ENCODE measurements at places on chromosomes 7 and 10.
A peak's percentile ranks its signal among the peaks of the same experiment; 100 is the strongest.

GRCh38 chr7:73812996-73813395 is 17.8 kb upstream of the CLDN4 start:
- no peak for DNase-seq

DNA sequence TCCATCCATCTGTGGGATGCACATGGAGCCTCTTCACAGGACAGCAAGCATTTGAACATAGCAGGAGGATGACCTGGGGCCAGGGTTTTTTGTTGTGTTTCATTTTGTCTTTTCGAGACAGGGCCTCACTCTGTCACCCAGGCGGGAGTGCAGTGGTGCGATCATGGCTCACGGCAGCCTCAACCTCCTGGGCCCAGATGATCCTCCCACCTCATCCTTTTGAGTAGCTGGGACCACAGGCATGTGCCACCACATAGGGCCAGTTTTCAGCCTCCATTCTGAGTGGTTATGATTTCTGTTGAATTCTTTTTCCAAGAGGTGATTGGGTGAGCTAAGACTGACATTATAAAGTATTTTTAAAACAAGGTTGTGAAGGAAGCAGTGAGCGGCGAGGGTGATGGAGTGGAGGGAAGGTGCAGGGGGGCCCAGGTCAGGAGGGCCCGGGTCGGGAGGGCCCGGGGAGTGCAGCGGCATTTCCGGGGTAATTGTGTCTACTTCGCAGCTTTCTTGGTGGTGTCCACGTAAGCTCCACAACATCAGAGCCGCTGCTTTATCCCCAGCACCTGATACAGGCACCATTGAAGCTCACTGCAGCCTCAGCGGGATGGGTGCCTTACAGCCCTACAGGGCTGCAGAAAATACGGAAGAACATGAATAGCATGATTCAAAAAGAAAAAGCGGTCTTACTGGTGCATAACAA is 12.0 kb upstream of the LARP4B start:
- DNase-seq, result no peak

- DNase-seq, result no peak
These were observed 164.4 kb upstream of the PPP2R2D start for GRCh38 chr10:131736321-131736980.

GRCh38 chr7:320297-320696 is 30.3 kb downstream of the FOXL3 start:
- DNase-seq, result no peak

DNA sequence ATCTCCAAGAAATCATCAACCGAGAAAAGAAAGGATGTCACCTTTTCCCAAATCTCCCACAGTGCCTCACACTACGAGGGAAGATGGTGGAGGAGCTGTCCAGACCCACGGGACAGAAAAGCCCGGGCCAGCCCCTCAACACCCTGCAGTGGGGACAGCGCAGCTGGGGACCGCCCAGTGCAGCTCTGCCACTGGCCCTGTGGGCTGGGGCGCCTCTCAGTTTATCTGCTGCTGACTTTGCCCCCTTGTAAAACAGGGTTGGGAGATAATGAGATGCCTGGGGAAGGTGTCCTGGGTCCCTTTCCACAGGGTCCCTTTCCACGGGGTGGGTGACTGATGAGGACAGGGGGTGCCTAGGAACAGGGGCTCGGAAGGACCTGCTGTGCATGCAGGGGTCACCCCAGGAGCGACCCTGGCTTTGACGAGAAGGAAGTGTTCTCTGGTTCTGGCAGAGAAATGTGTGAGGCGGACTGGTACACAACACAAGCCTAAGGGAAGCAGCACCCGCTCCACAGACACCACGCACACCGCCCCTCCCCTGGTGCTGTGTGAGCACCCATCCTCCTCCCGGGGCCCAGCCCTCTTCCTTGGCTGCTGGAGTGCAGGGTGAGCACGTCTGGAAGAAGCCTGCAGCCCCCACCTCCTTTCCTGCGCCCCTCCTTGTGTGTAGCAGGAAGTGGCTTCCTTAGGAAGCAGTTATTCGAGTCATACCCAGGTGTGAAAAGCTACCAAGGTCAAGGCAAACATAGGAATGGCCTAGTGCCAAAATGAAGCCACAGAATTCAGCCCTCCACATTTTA is 339.9 kb downstream of the DNAJB6 start:
- DNase-seq, result no peak

DNA sequence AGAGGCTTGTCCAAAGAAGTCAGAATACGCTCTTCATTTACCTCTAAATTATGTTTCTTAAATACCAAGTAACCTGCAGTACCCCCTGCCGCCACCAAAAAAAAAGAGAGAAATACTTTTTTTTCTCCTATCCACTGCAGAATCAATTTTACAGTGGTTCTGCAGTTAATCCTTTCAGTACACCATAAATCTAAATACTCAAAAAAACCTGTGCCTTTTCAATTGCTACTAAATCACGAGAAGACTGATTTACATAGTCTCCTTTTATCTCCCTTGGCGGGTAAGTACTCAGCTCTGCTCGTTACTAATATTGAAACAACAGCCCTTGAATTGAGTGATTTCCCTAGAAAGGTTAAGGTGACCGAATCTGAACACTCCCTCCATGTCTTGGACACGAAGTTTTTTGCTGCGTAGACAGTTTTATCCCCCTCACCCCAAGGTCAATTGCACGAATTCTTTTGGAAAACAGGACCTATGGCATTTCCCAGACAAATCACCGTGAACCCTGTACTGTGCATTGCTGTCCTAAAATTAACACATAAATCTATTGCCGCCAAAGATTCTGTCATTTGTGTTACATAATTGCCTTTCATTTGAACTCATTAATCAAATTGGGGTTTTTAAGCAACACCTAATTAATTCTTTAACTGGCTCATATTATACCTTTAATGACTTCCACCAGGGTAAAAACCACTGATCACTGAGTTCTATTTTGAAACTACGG is 512 bp upstream of the VIM start:
- peak; percentile 87 for DNase-seq

DNA sequence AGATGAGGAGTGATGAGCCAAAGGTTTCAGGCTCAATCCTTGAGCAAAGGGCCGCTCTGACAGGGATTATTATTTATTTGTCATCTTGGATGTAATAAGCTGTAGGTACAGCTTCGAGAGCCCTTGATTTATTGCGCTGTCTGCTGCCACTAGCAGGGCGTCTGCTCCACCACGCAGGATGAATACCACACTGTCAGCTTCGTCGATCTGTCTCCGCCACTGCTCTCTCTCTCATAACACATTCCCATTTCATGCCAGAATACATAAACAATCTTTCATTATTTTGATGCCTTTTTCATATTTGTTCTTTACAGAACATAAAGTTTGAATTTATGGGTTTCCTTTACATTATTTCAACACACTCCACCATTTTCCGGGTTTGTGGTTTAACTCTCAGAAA is 276.6 kb downstream of the LRMDA start:
- no peak for DNase-seq

DNA sequence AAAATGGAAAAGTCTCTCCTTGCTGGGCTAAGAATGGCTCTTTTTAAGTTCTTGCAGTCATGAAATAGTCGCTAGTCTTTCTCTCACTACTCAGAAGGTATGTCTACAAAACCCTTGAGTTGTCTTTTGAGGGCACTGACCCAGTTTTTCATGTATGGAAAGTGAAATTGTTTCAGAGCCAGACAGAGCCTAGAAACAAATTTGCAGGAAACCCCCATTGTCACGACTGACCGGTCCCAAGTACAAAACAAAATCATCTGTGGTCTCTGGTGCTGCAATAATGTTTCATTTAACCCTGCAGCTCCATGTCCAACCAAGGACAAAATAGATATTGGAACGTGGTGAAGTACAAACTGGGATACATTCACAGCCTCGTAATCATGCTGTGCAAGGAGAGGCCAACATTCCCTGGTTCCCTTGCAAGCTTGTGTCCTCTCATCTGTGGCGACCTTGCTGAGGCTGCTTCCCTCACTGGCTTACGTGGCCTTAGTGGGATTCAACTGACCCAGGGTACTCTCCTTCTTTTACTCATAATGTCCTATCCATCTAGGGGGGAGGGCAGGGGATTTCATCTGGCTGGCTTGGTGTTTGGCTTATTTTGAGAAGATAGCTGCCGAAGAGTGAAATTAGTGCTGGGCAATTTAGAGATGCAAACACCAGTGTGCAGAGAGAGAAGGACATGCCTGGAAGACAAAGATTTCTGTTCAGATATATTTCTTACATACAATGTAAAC is 172.5 kb downstream of the IPMK start:
- DNase-seq, result no peak

DNA sequence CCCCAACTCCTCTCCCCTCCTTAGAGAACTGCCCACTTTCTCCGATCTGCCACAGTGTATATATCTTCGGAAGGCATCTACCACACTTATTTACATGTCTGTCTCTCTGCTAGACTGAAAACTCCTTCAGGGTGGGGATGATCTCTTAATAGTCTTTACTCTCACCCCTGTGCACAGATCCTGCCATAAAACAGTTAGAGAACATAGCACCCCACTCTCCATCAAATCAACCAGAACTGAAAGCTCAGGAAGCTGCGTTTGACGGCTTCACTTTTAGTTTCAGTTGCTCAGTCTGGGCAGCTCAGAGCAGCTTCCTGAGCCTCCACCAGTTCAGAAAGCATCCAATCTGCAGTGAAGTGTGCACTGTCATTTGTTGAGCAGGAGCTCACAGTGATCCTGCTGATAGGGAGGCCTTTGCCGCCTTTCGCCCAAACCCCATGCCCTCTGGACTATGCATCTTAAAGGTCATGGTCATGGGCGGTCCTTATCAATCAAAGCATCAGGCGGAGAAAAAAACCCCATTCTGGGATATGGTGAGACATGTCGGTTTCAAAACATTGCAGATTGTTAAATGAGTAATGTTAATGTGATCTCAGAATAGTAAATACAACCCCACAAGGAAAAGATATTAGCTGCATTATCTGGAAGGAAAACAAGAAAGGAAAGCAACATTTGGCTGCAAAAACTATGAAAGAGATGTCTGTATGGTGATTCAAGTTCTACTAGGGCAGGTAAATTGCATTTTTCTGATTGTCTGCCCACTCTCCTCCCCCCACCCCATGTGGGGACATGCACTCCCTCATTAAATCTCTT is 167.1 kb upstream of the ADO start:
- DNase-seq, result peak; percentile 93

GRCh38 chr10:86362129-86362527 is 4.5 kb downstream of the GRID1 start:
- no peak for DNase-seq

- DNase-seq, result no peak
These were observed 6.1 kb upstream of the ZNF467 start for GRCh38 chr7:149779502-149779805.

DNA sequence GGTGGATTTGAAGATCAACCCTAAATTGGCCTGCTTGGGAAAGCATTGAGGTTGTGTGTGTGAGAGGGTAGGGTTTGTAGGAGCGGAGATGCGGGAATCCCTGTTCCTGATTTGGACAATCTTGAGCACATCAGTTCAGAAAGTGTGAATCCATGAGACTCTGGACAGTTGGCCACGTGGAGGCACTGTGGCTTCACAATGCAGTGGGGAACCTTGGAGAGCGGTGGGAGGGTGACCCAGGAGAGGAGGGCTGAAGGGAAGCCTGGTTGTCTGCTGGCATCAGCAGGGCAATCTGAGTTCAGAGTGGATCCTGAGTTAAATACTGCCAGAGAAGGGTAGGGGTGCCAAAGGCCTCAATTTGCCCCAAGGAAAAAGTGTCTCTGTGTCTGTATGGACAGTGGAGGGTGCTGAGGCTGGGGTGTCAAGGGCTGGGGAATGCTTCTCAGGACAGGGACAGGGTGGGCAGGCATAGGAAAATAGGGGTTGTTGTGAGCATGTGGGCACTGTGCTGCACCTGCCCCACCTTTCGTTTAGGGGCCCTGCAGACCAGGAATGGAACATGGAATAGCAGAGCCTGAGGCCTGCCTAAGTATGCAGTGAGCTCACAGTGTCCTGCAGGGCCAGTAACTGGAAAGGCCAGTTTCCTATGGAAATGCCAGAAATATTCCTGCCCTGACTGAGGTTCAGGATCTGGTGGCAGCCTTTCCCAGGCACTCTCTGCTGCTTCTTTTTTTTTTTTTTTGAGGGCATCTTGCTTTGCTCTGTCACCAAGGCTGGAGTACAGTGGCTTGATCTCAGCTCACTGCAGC is 162.9 kb upstream of the PRSS58 start:
- DNase-seq, result no peak

- DNase-seq, result no peak
These were observed 85.2 kb downstream of the POLR1F start for GRCh38 chr7:19623676-19624075.

- DNase-seq, result no peak
These were observed 2.8 kb downstream of the LIPM start for GRCh38 chr10:88805361-88805760.

DNA sequence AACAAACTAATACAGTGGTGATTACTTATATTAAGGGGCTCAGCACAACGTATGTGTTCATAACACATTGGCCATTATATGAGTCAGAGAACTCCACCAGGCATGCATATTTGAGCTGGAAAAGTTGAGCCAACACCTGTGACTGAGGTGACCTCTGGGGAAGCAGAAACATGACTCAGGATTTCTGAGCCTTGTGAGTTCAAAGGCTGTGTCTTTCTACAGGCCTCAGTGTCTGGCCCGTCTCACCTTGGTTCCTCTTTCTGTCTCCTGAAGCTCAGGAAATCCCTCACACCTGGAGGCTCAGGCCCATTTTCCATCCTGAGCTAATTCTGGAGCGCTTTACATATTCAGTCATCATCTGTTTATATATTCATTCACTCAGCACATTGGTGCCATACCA is 230.9 kb upstream of the AGK start:
- no peak for DNase-seq

- no peak for DNase-seq
These were observed 53.6 kb downstream of the MINPP1 start for GRCh38 chr10:87558333-87558732.

GRCh38 chr7:128210590-128211570 is 30.2 kb upstream of the LEP start:
- DNase-seq, result no peak

DNA sequence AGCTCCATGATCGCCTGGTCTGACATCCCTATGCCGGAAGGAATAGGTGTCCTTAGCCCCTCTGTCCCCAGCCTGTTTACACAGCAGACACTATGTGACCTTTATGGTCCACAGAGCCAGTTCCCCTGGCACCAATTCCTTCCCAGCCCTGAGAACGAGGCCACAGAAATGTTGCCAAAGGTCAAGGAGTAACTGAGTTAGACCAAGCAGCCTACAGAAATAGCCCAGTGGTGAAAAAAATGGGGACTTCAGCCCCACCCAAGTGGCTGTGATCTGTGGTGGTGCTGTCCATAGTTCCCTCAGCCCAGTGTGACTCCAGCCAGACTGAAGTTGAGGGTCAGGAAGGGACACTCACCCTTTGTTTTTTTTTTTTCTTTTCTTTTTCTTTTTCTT is 2.5 kb downstream of the PGAM2 start:
- DNase-seq, result no peak

GRCh38 chr10:74039561-74040145 is 41.7 kb downstream of the VCL start:
- peak; percentile 48 for DNase-seq
